ENCODE measurements at places on chromosomes 2 and 18.

DNA sequence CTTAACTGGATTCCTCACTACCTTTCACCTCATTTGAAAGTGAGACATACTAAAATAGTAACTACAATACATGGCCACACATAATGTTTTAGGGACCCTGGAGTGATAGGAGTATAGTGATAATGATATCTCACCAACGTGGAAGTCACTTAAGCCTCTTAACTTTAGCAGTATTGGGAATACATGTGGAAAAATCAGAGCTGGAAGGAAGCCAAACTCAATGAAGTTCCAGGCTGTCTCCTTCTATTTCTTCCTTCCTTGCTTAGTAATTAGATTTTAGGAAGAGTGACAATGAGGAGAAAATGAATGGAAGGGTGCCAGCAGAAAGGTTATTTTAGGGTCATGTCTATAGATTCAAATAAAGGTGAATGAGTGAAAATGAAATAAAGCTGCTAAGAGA is 387.3 kb downstream of the PLCL1 start:
- DNase-seq: no peak

- no peak for DNase-seq
Measured at GRCh38 chr2:171741189-171741588, 53.9 kb downstream of the DYNC1I2 start.

DNA sequence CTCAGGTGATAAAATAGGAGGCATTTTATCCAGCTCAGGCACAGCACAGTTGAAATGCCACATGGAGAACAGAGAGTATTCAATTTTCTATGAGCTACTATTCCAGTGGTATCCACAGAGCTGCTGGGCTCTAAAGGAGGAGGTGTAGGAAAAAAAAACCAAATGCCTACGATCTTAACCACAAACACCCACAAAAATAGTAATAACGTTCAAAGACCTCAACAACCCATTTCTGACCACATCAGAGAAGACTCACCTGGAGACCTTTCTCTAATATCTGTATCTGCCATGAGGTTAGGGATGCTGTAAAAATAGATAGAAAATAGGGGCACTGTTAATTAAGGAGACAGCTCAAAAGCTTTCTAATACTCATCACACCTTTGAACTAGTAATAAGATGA is 294.6 kb upstream of the PARD3B start:
- DNase-seq: no peak

- DNase-seq: no peak
Measured at GRCh38 chr18:74500372-74500771, 4.2 kb downstream of the CNDP2 start.
